Daoy (cell line): ENCODE measurements at places on chromosomes 16 and 17. TPM values are rescaled to one million over a fixed set of nuclear protein-coding genes. Genes with fewer than 3 reads are reported as not detected.

The RNF157 gene
- total RNA-seq: 4.8 and 7.3 TPM in 2 replicates

The CLDN6 gene
- total RNA-seq: not detected in 2 replicates

The HOXB13 gene
- total RNA-seq: 2.5 and 3.2 TPM in 2 replicates

The IL17C gene
- not detected in 2 replicates for total RNA-seq

The OR3A2 gene
- total RNA-seq: not detected in 2 replicates
